Activated T-helper 9 cell treated with anti-CD3 and anti-CD28 coated beads, Interleukin-2, amount 50 U/mL, for 16 hours (primary cell): ENCODE measurements at places on chromosomes 1 and 21.

GRCh38 chr1:39969531-39970270, 14.8 kb downstream of the MFSD2A start:
- no peak for DNase-seq

DNA sequence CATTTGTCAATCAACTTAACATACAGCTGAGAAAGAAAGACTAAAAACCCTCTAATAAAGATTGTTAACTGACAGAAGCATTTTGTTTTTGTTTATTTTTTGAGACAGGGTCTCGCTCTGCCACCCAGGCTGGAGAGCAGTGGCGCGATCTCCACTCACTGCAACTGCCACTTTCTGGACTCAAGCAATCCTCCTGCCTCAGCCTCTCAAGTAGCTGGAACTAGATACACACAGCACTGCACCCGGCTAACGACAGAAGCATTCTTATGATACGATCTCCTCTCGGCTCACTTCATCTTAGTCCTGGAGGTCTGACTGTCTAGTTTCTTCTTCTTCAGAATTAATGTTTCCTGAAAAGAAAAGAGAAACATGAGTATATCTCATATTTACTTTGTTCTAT, 23.5 kb downstream of the RSPH1 start:
- no peak for DNase-seq

DNA sequence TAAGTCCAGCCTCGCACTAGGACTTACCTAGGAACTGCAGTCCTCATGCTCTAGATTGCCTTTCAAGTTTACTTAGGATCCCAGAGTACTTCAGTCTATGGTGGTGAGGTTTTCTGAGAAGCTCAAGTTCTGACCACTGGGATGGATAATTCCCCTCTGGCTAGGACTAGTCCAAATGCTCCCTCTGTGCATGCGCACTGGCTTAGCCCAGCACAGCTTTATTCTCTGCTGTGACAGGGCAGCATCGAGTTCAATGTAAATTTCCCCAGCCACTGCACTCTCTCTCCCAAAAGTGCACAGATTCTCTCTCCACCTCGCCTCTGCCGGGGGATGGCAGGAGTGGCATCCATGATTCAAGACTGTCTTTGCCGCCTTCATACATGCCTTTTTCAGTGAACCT, 241.6 kb downstream of the ZNF326 start:
- no peak for DNase-seq

DNA sequence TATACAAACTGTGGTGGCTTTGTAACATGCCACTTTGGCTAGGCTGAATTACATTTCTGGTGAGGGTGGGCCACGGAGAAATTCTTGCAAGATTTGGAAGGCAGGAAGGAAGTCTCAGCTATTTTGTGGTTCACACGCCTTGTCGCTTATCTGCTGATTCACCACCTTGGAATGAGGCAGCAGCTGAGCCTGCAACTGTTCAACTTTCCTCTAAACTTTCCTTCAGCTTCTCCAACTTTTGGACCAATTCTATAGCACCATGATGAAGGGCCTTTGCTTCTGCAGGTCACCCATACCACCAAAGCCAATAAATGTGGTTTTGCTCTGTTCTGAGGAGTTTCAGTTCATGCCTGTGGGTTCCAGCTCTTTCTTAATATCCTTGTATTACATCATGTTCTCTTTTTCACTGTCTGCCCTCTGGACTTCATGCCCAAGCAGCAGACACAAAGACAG, 337.6 kb upstream of the SNX7 start:
- DNase-seq, result no peak

GRCh38 chr1:50978852-50979781, 9.1 kb downstream of the CDKN2C start:
- no peak for DNase-seq

GRCh38 chr1:55928576-55928975, 650.8 kb downstream of the PLPP3 start:
- no peak for DNase-seq

- no peak for DNase-seq
These were observed 66.5 kb upstream of the LYST start for GRCh38 chr1:235933017-235933765.

GRCh38 chr1:177306981-177307380, 136.2 kb downstream of the BRINP2 start:
- no peak for DNase-seq

GRCh38 chr1:177863796-177864195, 106.1 kb downstream of the SEC16B start:
- no peak for DNase-seq

DNA sequence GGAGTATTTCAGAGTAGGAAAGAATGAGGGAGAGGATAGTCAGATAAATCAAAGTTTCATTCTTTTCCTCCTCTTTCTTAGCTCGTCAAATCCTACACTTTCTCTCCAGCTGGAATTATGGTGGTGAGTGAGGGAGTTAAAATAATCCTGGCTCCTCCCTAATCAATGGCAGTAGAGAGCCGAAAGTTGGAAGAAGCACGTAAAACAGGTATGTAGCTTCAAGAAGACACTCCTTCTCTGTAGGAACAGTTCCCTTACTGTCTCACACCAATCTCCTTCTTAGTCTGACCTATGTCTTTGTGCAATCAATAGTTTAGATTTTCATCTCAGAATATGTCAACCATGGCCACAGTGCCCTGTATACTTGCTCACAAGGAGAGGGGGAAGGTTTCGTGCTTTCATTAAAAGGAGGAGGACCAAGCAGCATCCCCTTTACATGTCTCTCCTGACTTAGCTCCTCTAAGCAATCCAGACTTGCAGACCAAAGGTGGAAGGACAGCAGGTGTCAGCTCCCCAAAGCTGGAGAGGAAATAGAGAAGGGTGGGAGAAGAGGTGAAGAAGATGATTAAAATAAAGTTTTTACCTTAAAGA, 878 bp downstream of the MINDY1 start:
- no peak for DNase-seq

- DNase-seq, result no peak
These were observed 43.2 kb downstream of the DNM3 start for GRCh38 chr1:171884475-171884874.

DNA sequence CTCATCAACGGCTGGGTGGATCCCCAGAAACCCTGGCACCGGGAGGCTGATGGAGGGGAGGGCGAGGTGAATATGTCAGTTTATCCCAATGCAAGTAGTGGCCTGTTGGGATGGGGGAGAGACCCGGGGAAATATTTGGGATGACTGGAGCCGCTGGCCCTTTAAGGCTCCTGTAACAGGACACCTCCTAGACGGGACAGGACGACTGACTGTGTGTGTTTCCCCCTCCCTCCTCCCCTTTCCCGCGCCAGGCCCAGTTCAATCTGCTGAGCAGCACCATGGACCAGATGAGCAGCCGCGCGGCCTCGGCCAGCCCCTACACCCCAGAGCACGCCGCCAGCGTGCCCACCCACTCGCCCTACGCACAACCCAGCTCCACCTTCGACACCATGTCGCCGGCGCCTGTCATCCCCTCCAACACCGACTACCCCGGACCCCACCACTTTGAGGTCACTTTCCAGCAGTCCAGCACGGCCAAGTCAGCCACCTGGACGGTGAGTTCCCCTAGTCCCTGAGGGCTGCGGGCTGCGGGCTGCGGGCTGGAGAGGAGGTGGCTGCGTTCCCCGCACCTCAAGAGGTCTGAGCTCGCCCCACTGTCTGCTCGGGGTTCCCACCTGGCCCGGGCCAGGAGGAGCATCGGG, 44.8 kb upstream of the CCDC27 start:
- DNase-seq, result no peak

- DNase-seq, result no peak
These were observed 10.3 kb upstream of the SRRM1 start for GRCh38 chr1:24632832-24633175.

DNA sequence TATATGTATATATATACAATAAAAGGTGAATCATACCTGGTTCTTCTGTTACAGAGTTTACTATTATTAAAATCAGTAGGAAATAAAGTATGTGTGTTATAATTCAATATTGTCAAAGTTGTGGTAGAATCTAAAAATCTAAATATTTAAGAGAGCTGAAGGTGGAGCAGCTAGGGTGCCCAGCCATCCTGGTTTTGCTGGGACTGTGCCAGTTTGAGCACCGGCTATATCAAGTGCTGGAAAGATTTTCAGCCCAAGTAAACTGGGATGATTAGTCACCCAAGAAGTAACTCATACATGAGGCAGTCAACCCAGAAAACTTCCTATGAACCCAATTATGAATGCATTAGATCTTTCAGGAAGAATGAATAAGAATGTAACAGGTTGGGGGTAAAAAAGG, 16.9 kb upstream of the KRTAP19-5 start:
- no peak for DNase-seq

DNA sequence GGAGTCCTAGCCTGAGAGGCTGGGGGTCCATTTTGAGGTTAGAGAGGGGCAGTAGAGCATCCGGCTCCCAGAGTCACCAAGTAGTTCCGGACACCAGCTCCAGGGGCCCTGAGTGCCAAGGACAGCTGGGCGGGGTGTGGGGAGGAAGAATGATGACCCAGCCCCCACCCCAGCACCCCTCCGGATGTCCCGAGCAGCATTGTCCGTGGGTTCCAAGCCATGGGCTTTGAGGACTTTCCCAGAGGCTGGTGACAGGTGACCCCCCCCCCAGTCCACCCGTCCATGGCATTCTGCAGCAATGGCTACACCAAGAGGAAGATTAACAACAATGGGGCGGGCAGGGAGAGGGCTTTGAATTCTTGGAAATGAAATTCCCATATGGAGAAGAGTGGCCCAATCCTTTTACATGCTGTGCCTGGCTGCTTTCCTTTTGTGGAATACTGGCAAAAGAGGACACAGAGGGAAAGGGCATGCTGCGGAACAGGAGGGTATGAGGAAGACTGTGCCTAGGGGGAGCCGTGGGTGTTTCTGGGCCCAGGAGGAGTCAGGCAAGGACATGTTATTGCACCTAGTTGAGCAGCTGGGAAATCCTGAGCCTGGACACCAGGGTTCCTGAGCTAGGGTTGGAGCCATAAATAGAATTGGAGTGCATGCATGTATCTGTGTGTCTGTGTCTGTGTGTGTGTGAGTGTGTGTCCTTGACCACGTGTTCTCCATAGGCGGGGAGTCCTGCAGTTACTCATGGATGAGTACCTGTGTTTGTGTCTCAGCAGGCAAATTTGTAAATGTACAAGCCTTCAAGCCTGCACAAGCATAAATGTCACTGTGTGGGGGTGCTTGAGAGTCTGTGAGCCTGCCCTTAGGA, 956 bp downstream of the ATP1A2 start:
- no peak for DNase-seq

GRCh38 chr1:221263831-221264767, 384.9 kb downstream of the HLX start:
- DNase-seq, result peak; percentile 6

DNA sequence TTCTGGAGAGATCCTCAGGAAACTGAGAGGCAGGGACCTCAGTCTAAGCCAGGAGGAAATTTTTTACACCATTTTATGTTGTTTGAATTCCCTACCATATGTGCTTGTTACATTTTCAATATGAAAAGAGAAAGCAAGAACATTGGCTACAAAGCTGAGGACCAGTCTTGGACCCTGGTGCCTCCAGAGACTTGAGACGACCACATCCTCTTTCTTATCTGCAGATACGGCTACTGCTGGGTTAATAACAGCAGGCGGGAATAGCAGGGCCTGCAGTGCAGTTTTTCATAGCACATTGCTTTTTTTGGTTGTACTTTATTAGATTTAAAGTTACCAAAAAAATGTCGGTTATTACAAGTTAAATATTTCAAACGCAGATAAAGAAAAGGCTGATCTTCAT, 3.9 kb downstream of the KDM4A start:
- no peak for DNase-seq

DNA sequence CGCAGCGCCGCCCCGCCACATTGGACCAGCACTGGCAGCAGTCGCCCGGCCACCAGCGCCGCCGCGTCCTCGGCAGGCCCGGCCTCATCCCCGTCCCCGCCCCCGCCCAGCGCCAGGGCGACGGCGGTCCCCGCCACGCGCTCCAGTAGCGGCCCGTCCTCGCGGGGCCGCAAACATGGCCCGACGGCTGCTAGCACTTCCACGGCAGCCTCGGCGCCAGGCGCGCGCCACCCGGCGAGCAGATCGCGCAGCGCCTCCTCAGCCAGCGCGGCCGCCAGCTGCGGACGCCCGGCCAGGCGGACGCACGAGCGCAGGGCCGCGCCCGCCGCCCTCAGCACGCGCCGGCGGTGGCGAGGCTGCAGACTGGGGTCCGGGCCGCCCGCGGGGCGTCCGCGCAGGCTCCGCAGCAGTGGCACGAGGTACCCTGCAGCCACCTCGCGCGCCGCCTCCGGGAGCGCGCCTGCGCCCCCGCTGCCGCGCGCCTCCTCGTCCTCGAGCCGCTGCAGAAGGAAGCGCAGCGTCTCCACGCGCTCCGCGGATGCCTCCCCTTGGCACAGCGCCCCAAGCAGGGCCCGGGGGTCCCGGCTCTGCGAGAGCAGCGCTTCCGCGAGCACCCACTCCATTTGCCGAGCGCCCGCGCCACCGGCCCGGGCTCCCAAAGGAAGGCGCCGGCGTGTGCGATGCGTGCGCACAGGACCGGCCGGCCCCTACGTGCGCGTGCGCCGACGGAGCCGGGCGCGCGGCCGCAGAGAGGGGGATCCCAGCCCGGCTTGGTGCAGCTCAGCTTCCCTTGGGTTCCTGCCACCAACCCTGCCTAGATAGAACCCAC, at the start of gene TARBP1:
TSS of gene TARBP1 (minus strand) at position 699 of the 829 bp plus-strand sequence. CDS start at position 623, 76 bp downstream.
- DNase-seq, result peak; percentile 69
